ENCODE measurements at places on chromosomes 1 and 21.

DNA sequence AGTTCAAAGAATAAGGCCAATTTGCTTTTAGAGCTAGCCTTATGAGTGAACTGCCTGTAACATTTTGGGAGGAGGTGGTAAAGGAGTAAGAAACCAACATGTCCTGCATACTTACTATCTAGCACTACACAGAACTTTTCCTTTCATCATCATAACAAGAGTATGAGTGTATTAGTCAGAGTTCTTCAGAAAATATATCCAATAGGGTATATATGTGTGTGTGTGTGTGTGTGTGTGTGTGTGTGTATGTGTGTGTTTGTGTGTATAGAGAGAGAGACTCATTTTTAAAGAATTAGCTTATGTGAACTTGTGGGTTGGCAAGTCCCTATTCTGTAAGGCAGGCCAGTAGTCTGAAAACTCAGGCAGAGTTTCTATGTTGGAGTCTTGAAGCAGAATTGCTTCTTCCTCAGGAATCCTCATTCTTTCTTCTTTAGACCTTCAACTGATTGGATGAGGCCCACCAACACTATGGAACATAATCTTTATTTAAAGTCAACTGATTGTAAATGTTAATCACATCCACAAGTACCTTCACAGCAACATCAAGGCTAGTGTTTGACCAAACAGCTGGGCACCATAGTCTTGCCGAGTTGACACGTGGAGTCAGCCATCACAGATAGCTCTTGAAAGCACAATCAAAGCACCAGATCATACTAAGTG lies 121.9 kb downstream of the CYYR1 start:
- no peak for DNase-seq

DNA sequence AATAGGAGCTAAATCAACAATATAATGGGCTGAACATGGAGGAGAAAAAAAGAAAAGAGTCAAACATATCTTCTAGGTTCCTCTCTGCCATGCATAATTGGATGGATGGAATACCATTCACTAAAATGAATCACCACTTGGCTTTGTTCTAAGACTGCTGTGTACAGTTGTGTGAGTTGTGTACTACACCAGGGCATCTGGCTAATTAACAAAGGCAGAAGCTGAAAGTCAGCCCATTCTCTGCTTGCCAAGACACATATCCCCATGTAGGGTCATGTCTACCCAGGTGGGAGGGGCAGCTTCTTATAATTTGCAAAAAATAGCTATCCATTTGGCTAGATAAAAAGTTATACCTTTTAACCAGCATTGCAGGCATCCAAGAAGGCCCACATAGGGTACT lies 21.0 kb downstream of the JUN start:
- no peak for DNase-seq

GRCh38 chr1:216521477-216521876 lies 98.2 kb upstream of the USH2A start:
- DNase-seq = no peak

- DNase-seq = no peak
These were observed 356.4 kb downstream of the PTPRU start for GRCh38 chr1:29592731-29593130.

DNA sequence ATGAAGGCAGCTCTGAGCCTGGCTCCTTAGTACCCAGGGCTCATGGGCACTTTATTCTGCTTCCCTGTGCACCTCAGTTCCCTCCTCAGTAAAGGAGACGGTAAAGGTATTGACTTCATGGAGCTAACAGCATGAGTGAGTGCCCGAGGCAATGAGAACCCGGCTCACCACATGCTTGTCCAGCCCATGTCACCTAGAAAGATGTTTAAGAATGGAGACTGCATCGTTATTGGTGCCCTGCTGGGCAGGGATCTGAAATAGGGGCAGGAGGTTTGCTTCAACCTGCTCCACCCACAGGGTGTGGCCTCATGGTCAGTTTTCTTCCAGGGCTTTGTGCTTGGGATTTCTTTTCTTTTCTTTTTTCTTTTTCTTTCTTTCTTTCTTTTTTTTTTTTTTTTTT lies 7.0 kb upstream of the KCNE1 start:
- no peak for DNase-seq

- no peak for DNase-seq
These were observed 6.9 kb upstream of the KNCN start for GRCh38 chr1:46558141-46558963.

GRCh38 chr1:56617141-56617540 lies 28.0 kb upstream of the PRKAA2 start:
- DNase-seq = no peak

GRCh38 chr1:206430031-206430983 lies 40.0 kb upstream of the IKBKE start:
- peak; percentile 66 for DNase-seq

DNA sequence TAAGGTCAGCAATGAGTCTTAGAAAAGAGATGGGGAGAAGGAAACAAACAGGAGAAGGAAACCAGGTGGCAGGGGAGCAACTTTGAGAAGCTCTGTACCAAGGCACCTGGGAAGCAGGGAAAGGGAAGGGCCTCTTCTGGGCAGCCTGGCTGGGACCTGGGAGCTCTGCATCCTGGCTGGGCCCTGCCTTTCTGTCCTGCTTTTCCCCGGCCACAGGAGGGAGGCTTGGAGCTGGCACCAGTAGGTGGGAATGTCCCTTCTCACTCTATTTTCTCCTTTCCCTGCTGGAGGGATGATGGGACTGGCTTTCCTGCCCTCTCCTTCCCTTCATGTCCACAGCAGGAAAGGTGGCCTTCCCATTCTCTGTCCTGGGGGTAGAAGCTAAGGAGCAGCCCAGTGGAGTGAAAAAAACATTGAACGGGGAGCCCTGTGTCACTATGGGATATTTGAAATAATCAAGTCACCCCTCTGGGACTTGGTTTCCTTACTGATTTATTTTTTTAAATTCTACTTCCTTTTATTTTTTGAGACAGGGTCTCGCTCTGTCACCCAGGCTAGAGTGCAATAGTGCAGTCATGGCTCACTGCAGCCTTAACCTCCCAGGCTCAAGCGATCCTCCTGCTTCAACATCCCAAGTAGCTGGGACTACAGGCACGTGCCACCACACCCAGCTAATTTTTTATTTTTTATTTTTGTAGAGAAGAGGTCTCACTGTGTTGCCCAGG lies 5.1 kb upstream of the NES start:
- DNase-seq = no peak

DNA sequence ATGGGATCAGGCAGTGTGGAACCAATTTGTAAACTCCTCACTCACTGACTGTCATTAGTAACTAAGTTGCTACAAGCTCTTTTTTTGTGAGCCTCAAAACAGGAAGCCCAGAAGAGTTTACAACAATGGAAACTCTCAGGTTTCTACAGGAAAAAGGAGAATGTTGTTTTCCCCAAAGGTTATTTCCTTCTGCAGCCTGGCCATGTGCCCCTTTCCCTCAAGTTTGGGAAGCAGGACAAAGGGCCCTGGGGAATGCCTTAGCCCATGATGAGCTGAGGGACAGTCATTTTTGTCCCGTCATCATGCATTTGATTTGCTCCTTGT lies 395.9 kb downstream of the KIF26B start:
- no peak for DNase-seq

GRCh38 chr1:223133306-223133823 lies 9.7 kb downstream of the TLR5 start:
- no peak for DNase-seq

DNA sequence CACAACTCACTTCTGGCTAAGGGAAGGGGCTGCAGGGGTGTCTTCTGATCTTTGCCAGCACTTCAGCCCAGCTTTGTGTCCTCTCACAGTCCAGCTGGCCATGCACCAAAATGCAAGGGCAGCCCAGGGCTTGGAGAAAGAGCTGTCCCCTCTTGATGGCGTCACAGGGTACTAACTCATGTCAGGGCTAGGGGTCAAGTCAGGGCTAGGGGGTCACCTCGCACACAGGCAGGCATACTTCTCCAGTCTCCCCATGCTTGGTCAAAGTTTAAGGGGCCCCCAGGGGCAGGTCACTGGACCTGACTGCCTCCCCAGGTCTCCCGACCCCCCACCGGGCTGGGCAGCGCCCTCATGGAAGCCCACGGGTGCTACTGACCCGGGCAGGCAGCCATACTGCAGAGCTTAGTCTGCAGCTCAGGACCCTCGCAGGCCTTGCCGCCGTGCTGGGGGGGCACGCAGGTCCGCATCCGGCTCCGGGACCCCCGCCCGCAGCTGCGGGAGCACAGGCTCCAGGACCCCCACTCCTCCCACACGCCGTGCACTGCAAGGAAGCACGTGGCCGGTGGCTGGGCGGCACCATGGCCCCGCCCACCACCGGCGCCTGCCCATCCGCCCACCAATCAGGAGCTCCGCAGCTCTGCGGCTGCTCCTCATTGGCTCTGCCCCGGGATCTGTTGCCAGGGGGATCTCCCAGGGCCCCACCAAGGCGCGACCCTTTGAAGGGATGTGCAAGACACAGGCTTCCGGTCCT lies 21.5 kb downstream of the ADGRB2 start:
- DNase-seq = no peak

- peak; percentile 34 for DNase-seq
These were observed 38.4 kb upstream of the RBM34 start for GRCh38 chr1:235199441-235199840.

- peak; percentile 41 for DNase-seq
These were observed 36.3 kb upstream of the S1PR1 start for GRCh38 chr1:101200513-101200912.

DNA sequence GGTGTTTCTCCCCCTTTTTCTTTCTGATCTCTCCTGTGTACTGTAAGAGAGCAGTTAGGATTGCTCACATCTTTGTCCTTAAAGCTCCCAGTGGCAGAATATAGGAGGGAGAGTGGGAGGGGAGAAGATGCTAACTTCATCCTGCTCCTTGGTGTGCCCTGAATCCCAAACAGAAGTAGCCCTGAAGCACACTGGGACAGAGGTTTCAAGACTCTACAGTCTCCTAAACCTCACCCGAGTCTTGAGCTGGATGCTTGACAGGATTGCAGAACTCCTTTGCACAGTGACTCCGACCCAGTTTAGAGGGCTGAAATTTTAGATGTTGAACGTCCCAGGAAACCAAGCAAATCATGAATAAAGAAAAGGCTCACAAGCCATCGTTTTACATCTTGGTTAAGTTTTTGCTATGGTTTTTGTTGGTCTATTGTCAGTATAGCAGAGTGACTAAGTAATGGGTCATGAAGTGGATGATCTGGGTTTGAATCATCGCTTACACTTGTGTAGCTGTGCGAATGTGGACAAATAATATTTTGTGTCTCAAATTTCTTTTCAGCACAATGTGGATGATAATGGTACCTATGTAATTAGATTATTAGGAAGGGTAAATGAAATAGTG lies 37.5 kb downstream of the XCL2 start:
- DNase-seq = peak; percentile 83

DNA sequence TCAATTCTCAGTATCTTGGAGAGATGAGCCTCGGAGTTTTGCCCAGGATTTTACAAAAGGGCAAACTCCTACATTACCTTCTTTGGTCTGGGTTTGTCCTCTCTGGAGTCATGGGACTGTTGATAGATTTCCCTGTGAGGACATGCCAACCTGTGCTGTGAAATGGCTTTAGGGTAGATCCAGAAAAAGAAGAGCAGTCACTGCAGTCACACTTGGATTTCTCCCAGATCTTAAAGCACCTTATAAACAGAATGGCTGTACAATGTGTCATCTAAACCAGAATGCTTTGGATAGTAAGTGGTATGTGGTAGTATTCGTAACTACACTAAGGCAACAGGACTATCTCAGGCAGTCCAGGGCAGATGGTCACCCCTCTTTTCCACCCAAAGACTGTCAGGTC lies 1.9 kb upstream of the CSRP1 start:
- DNase-seq = no peak

- no peak for DNase-seq
These were observed 34.7 kb downstream of the ACOT11 start for GRCh38 chr1:54582566-54583306.

GRCh38 chr21:43024439-43025136 lies 50.2 kb downstream of the PKNOX1 start:
- no peak for DNase-seq

DNA sequence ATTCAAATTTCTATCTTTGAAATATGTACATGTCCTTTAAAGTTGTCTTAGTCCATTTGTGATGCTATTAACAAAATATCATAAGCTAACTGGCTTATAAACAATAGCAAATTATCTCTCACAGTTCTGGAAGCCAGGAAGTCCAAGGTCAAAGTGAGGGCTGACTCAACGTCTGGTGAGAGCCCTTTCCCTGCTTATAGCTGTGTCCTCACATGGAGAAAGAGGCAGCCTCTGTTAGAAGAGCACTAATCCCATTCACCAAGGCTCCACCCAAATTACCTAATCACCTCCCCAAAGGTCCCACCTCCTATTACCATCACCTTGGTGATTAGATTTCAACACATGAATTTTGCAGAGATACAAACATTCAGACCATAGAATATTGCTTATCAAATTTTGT lies 450.1 kb upstream of the BEND5 start:
- no peak for DNase-seq

- DNase-seq = no peak
These were observed 82.7 kb downstream of the SIK1 start for GRCh38 chr21:43343992-43344886.

GRCh38 chr1:151003180-151003579 lies 3.5 kb downstream of the MINDY1 start:
- DNase-seq = no peak

DNA sequence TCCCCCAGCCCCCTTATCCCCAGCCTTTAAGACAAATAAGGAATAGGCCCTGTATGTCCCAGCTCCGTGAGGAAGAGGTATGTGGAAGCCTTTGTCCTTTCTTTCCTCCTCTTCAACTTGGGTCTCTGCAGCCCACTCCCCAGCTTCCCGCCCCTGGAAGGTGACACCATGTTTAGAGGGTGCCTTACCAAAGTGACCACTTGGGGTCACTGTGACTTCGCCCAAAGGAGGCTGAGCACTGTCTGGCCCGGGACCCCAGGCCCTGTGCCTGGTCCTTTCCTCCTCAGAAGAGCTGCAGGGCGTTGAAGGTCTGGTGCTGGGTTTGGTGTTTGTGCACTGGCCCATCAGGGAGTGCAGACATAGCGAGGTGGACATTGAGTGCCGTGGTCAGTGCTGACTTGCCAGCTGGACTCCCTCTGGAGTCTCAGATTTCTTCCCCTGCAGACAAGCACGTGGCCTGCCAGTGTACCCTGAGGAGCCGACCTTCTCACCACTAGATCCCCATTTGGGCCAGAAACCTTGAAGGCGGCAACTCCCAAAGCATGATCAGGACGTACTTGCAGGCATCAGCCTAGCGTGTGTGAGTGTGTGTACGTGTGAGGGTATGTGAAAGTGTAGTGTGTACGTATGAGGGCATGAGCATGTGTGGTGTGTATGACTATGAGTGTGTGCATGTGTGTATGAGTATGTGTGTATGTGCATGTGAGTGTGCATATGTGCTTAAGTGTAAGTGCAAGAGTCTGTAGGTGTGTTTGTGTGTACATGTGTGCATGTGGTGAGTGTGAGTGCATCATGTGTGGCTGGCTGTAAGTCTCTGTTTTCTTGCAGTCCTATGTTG lies 181.4 kb upstream of the KIAA0040 start:
- DNase-seq = no peak

All from stromal cell of bone marrow (primary cell).